ENCODE measurements at places on chromosomes 1 and 21.

DNA sequence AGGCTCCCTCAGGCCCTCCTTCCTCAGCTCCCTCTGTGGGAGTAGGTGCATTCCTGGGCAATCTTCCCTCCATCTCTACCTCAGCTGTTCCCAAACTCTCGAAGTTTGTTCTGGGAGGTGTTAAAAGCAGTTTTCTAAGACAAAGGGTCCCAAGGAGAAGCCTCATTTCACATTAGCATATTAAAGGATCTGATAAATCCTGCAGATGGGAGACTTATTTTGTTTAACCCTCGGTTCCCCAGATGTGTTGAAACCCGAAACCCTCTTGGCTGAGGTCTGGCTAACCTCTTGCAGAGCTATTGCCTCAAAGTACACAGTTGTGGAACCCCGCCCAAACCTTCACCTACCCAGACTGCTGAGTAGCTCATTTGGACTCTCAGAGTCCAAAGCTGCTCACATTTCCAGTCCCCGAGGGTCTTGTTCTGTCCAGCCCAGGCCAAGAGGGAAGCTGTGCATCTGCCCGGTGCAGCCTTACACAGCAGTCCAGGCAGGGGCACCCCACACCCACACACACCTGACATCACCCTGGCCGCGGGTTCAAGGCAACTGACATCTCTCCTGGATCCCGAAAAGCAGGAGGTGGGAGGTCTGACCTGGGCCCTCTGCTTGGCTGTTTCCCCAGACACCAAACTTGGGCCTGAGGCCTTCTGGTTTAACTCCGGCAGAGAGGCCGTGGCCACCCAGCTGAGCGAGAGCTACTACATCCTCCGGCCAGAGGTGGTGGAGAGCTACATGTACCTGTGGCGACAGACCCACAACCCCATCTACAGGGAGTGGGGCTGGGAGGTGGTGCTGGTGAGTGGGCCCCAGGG is 19.5 kb upstream of the SELENON start:
- DNase-seq: peak; percentile 9

- DNase-seq: no peak
These were observed 51.9 kb downstream of the IER5 start for GRCh38 chr1:181140398-181140797.

- no peak for DNase-seq
These were observed 110.7 kb downstream of the TNR start for GRCh38 chr1:175632667-175633066.

DNA sequence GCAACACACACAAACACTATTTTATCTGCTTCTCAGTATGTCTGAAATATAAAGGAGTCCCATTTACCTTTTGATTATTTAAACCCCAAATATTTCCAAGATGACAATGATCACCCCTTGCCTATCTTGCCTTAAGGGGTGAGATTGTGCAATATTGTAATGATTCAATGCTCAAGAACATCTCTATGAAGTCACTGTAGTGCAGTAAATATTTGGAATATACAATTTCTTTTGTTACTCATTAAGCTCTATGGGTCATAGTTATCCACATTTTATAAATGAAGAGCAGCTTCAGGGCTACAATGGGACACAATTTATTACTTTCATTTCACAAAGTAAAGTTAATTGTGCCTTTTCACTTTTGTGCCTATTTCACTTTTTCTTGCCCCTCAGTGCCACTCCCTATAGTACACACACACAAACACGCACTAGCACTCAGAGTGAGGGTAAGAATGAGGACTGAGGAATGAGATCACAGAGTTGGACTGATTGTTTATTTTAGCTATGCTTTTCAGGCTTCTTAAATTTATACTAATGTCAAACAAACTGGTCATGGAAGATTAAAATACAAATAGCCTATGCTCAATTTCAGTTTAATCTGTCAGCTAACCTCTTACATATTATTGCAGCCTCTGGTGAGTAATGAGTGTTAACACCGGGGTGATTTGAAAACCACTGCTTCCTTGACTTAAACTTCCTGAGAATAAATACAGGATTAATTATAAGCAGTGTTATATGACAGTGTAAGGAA is 521.0 kb upstream of the B3GALT2 start:
- no peak for DNase-seq

DNA sequence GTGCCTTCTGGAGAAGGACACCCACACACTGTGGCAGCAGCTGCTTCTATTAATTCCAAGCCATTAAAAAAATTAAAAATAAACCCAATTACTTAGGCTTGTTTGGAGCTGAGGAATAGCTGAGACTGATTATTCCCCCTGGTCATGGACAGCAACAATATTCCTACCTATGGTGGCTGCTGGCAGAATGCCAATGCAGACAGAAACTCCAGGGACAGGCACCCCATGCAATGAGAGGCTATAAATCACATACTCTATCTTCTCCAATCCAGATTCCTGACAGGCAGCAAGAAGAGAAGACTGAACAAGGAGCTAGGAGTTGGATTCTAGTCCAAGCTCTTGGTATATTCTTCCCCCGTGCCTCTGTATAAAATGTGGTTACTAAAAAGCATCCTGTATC is 275.4 kb upstream of the BEND5 start:
- DNase-seq: peak; percentile 88

DNA sequence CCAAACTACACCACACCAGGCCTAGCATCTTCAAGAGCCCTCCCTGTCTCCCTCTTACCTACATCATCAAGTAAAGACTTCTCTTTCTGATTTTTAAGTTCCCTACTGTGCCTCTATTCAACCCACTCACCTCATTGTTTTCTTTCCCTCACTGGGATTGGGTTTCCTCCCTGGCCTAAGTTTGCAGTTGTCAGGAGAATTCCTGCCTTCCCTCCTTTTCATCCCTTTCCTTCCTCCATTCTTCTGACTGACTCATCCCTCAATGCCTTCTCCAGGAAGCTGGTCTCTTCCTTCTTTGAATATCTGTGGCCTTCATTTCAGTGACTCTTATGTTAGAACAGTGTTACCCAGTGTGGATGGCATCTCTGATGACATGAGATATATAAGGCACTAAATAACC is 139.9 kb upstream of the KIAA0040 start:
- no peak for DNase-seq

- no peak for DNase-seq
These were observed 23.1 kb upstream of the C1orf198 start for GRCh38 chr1:230891413-230891812.

GRCh38 chr1:234920136-234920842 is 208.3 kb downstream of the TOMM20 start:
- DNase-seq: no peak

GRCh38 chr1:55067022-55067778 is 27.9 kb downstream of the PCSK9 start:
- peak; percentile 91 for DNase-seq

GRCh38 chr1:208248307-208248801 is 4.2 kb upstream of the PLXNA2 start:
- DNase-seq: no peak

DNA sequence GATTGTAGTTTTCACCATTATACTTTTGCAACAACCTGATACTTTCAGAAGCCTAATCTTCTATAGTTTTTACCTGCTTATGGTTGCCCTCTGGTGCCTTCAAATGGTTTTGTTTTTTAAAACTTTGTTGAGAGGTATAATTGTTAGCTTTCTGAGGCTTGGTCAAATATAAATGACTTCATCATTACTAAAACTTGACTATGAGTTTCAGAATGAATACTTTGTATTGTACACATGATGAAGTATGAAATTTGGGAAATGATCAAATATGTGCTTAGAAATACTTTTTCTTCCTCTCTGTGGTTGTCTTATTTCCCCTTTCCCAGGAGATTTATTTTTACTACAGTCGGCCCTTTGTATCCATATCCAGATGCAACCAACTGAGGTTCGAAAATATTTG is 151.8 kb upstream of the B3GALT2 start:
- DNase-seq: no peak

GRCh38 chr1:21837476-21837875 is 25.4 kb downstream of the LDLRAD2 start:
- no peak for DNase-seq

GRCh38 chr21:16421007-16421406 is 691.2 kb downstream of the USP25 start:
- no peak for DNase-seq

GRCh38 chr1:66370462-66370971 is 163.4 kb upstream of the SGIP1 start:
- no peak for DNase-seq

DNA sequence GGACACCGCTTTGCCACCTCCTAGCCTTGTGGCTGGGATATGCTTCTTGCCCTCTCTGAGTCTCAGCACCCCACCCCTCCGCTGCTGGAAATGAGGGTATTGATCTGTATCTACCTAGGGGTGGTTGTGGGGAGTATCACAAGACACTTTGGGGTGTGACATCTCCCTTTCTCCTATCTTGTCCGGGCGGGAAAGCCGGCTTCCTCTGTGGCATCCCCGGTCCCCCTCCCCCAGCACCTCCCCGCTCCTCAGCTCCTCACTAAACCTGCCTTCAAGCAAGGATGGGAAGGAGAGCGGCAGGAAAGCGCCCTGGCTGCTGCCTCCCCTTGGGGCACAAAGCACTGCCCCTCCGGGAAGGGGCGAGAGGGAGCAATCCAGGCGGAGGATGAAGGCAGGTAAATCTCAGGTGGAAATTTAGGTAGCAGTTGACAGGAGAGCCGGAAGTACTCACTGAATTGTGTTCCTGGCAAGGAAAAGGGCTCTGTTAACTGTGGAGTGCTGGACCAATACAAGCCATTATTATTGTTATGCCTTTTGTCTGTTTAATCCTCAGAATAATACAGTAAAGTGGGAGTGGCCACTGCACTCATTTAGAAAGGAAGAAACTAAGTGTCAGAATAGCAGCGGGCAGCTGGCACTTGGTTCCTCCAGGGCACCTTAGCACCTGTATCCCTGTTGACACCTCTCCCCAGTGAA is 49.0 kb upstream of the LRP8 start:
- no peak for DNase-seq

- DNase-seq: no peak
These were observed 550.1 kb upstream of the B3GALT2 start for GRCh38 chr1:193736507-193736906.

DNA sequence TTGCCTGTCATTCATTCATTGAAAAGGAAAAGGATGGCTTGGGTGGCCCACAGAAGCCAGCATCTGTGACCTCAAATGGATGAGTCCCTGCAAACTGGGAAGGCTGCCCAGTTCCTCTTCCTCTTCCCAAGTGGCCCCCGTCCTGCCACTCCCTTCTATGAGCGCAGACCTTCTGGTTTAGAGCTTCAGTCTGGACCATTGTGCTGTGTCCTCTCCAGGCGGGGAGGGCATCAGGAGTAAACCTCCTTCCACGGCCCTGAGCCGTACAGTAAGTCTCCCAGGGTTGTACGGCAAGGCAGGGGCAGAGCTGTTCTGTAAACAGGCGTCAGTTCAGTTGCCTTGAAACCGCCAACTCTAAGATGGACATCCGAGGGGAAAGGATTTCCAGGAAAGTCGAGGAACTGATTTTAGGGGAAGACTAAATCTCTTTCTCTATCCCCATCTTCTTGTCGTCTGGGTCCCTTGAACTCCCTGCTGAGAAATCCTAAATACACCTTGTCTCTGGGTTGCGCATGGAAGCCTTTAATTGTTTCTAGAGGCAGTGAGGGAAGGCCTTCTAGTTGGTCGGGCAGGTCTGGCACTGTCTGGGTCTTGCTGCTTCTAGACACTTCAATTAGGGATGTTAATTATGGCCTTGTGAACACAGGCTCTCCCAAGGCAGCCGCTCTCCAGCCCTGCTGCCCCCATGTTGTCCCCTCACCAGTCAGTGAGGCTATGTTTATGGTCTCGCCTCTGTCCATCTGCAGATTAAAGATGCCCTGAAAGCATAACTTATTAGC is 22.1 kb downstream of the SOX13 start:
- no peak for DNase-seq

GRCh38 chr1:200176798-200177197 is 149.3 kb downstream of the NR5A2 start:
- DNase-seq: no peak

All from NCI-H1694 (cell line).